Esophagus squamous epithelium (tissue), 5 donors: ENCODE measurements at places on chromosomes 12 and 14.

- no peak for DNase-seq
Observed at GRCh38 chr12:66945189-66945817, 266.4 kb upstream of the GRIP1 start.

DNA sequence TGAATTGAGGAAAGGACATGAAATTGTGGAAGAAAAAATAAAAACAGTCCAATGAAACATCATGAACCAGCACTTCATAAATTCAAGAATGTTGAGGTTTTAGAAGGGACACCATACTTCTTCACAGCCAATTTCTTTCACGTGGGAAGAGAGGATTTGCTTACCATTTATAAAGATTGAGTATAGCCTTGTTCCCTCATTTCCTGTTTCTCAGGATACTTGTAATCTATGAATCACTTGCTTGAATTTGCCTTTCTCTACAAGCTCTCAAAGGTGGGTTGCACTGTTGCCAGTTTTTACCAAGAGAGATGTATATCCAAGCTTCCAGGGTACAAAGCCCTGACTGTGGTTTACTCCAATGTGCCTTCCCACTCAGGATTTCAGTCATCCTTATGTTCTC is 116.1 kb downstream of the DUSP6 start:
- no peak for DNase-seq

GRCh38 chr12:18898470-18898869 is 160.6 kb downstream of the CAPZA3 start:
- DNase-seq: no peak

DNA sequence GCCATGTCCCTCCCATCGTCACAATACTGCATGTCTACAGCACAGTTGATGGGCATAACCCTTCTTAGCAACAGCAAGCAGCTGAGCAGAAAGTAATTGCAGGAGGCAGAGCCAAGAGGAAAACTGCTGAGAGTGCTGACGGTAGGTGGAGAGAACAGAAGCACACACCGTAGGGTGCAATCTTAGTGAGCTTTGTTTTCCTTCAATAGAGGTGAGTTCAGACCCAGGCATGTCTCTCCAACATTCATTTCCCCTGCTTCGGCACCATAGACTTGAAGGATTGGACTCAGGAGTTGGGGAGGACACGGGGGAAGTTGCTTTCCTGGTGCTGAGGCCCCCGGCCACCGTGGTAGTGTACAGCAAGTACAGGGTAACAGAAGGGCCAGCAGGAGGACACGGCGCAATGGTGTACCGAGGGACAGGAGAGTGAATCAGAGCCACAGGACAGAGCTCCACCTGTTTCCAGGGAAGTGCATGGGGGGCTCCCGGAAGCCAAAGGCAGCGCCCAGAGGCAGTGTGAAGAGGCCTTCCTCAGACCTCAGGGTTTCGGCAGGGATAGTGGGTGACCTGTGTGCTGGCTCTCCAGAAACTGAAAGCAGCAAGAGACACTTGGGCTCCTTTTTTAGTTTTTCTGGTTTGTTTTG is 36.3 kb upstream of the SINHCAF start:
- DNase-seq: no peak

DNA sequence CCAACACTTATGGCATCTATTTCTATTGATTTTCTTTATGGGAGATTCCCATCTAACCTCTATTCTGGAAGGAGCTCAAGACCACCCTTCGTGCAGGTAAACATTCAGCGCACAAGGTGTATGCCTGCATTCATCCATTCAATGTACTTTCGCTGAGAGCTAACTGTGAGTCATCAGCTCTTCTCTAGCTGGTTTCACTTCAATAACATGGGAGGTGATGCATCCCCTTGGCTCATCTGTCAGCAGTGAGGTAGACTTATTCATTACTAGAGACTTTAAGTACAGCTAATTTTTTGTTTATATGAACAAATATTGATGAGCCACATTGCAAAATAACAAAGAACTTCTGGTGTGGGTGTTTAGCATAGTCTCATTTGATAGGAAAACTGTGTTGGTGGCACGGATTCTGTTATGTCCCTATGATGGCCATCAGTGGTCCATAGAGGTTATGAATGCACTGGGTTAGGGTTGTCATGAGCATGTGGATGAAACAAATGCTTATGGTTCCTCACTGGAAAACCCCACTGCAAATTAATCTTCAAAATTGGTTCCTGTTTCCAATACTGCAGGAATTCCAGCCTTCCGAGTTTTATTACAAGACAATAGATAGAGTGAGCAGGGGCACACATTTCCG is 1151.0 kb downstream of the BCL11B start:
- no peak for DNase-seq

DNA sequence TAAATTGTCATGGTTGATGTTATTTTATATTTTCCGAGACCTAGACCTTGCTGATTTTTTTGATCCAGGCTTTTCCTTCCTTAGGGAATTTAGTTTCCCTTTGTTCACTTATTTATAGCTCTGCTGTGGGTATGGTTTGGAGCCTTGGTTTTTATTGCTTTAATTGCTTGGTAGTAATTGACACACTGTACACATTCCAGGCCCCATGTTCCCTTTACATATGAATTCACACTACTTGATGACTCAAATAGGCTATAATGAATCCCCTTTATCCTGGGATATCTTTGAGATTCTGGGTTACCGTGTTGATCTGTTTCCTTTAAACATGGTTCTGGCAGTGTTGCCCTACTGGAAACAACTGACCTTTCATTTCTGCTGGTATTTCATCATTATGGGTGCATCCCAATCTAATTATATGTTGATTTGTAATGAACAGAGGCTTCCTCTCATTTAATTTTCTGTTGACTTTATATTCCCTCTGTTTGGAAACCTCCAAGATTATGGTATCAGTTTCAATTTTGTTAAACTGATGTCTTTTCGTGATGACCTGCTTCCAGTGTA is 424.0 kb downstream of the RAD51B start:
- no peak for DNase-seq

DNA sequence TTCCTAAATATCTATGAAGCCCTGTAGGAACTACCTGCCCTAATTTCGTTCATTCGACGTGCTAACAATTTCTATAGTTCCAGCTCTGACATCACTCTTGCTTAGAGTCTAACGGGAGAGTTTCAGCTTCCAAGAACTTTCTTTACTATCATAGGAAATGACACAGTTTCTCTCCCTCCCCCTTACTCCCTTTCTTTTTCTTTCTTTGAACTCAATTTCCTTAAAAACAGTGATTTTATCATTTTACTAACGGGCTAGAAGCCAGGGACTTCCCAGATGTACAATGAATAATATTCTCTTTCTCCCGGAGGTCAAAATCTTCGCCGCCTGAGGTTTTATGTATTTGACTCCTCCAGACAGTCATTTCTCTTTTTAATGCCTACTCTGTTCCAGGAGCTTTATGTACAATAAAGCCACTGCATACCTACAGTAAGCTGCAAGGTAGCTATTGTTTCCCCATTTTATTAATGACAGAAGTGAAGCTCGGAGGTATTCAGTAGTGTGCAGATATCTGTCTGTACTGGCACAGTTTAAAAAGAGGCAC is 15.7 kb downstream of the SMCO2 start:
- DNase-seq: no peak

GRCh38 chr12:65432114-65432513 is 153.6 kb downstream of the MSRB3 start:
- DNase-seq: no peak

DNA sequence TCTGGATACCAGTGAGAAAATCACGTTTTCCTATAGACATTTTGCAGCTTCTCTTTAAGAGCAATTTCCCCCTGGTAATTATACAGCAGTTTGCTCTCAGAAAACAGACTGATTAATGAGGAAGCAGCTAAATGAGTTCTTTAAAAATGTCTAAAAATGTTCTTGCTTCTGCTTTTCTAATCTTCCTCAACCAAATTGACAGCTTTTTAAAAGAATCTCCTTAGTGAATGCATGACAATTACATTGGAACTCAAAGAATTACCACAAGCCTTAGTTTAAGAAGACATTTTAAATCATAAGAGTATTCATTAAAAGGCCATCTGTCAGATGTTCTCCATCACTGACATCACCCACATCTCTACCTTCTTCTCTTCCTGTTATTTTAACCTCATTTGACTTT is 135.8 kb upstream of the PLXNC1 start:
- DNase-seq: no peak

DNA sequence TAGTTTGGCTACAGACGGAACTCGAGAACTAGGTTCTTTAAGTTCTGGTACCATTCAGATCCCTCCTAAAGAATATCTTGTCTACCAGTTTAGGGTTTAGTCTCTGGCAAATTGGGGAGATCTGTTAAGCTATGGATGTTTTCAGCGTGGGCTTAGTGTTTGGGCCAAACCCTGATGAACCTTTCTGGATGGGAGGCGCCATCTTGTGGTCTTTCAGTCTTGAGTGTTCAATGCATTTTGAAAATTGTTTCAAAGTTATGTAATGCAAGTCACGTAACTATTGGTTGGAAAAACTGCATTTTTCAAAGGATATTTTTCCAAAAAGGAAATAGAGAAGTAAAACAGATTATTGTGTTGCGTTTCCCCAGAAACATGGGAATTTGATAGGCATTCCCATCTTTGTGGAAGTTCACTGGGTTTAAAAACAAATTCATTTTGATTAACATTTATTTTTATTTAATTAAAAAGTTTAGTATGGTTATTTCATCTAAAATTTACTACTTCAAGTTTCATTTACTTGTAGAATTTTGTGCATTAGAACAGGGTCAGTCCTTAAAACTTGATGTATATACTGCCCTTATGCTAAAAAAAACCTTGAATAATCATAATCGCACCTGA is 169.0 kb downstream of the PRIMA1 start:
- DNase-seq: no peak

GRCh38 chr12:25156061-25156460 is 38.9 kb downstream of the DNAI7 start:
- no peak for DNase-seq

GRCh38 chr14:64841772-64842750 is 37.6 kb downstream of the SPTB start:
- DNase-seq: no peak

- DNase-seq: no peak
Observed at GRCh38 chr14:100213587-100213955, 25.4 kb upstream of the YY1 start.

- DNase-seq: no peak
Observed at GRCh38 chr14:48974994-48975393, 611.2 kb downstream of the RPS29 start.
